Activated CD4-positive, alpha-beta T cell treated with anti-CD3 and anti-CD28 coated beads, Interleukin-2, amount 50 U/mL, for 1 hour (primary cell): ENCODE measurements at places on chromosomes 2 and 18.

GRCh38 chr2:235640377-235640776, 146.5 kb downstream of the AGAP1 start:
- no peak for DNase-seq

GRCh38 chr18:69897397-69898108, 50.1 kb downstream of the CD226 start:
- DNase-seq, result no peak

GRCh38 chr2:9652898-9653479, 22.2 kb upstream of the YWHAQ start:
- DNase-seq, result no peak

DNA sequence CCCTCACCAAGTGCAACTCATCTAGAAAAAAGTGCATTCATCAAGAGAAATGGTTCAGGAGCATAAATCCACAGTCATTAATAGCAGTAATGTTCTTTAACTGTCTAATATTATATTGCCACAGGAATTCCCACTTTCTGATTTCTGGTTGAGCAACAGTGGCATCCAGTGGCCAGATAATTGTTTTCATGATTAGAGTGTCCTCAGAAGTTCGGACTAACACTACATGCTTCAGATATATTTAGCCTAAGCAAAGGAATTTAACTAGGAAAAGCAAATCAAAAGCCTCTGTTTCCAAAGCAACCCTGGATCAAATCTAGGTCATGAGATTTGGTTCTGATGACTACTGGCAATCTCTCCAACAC, 9.8 kb upstream of the ERBB4 start:
- no peak for DNase-seq

DNA sequence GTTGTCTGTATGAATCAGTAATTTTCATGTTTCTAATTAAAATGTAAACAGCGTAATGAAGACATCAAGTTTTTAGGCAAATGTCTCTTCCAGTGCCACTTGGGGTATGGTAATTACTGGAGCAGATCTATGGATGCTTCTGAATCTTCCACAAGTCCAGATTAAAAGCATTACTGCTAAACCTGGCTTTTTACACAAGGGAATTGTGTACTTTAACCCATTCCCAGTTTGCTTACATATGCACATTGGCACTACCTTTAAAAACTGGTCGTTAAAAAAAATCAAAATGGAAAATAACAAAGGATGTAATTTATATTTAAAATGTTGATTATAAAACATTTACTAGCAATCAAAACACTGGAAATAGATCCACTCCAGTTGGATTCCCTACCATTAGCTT, 19.7 kb downstream of the FIGN start:
- DNase-seq, result no peak

- no peak for DNase-seq
Measured at GRCh38 chr18:44541781-44542180, 138.9 kb upstream of the SETBP1 start.

DNA sequence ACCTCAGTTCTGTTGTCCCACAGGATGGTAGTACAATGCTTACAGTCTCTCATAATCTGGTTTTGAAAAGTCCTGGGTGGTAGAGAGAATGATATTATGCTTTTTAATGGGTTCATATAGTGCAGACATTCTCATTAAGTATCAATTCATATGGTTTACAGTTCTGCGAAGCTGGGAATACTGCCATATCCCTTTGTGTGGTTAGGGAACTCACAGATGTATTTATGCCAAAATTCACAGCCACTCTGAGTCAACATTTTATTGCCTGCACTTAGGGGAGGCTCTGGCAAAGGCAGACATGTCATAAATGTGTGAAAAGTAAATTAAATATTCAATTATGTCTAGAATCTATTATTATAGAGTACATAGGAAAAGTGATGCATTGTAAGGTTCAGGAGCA, 808.2 kb downstream of the SUCLG1 start:
- DNase-seq, result no peak

DNA sequence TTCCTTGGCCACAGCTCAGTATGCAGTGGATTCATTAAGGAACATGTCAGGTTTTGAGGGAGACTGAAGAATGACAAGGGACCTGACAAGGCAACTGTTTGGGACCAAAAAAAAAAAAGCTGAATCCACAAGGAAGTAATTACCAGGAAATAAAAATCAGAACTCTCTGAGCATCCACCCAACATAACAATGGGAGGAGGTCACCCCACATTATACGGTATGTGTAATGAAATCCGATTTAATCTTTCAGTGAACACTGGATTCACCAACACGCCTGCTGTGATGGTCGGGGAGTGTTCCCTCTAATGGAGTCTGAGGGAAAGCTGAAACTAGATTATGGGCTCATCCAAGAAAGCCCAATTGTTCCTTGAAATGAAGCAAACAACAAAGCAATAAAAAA, 329.3 kb downstream of the ETAA1 start:
- no peak for DNase-seq

- DNase-seq, result no peak
Measured at GRCh38 chr2:32289165-32289999, 11.7 kb downstream of the YIPF4 start.
